ENCODE measurements at places on chromosomes 5 and 9. TPM values are rescaled to one million over a fixed set of nuclear protein-coding genes. Genes with fewer than 3 reads are reported as not detected.
A peak's percentile ranks its signal among the peaks of the same experiment; 100 is the strongest.

The LTC4S gene
- 6.7 TPM for total RNA-seq

The GPR21 gene
- 6.7 TPM for total RNA-seq

The TAF11L11 gene
- total RNA-seq, result not detected

The CFAP90 gene
- 0.59 TPM for total RNA-seq

The PCDHGA9 gene
- 13.8 TPM for total RNA-seq

The PCDHB8 gene
- total RNA-seq, result 0.80 TPM

The PITX1 gene
- 0.15 TPM for total RNA-seq

The HINT2 gene
- 55.7 TPM for total RNA-seq

The CAST gene
- total RNA-seq, result 221 TPM

DNA sequence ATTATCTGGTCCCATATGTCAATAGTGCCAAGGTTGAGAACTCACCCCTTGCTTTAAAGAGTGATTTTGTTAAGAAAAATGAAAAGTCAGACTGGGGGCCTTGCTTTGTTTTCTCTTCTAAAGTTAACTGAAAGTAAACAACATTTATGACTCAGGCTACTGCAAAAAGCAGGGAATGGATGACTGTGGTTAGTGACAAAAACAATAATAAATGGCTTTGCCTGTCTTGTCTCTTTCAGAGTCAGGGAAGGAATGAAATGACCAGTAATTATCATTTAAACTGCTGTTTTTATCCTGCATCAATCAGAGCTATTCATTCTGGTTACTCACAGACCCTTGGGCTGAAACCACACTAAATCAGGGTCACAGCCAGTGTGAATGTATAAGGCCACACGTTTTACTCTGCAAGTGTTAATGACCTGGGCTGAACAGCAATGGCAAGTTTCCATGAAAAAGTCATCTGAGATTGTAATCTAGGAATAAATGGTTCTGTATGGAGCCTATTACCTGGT lies 112.2 kb downstream of the ZNF608 start:
- no peak overlapping the region for H3K27ac ChIP-seq
- no peak overlapping the region for H3K4me3 ChIP-seq
- DNase-seq, result no peak
- no peaks in the 10 kb centered on the region for H3K27me3 ChIP-seq

- H3K4me3 ChIP-seq, result no peak overlapping the region
- no peak overlapping the region for H3K27ac ChIP-seq
- H3K27me3 ChIP-seq, result no peaks in the 10 kb centered on the region
Observed at GRCh38 chr5:127440831-127441230, 76.6 kb upstream of the PRRC1 start.

GRCh38 chr5:73433982-73434342 lies 14.6 kb downstream of the FOXD1 start:
- H3K27ac ChIP-seq, result no peak overlapping the region
- peaks cover 81% of the 10 kb centered on the region for H3K27me3 ChIP-seq
- DNase-seq, result no peak
- H3K4me3 ChIP-seq, result no peak overlapping the region
- H3K36me3 ChIP-seq, result no peaks in the 10 kb centered on the region

- no peak for DNase-seq
- no peaks in the 10 kb centered on the region for H3K27me3 ChIP-seq
- H3K27ac ChIP-seq, result no peak overlapping the region
- H3K36me3 ChIP-seq, result no peaks in the 10 kb centered on the region
- H3K4me1 ChIP-seq, result no peaks in the 10 kb centered on the region
Observed at GRCh38 chr5:157576678-157577077, 1.1 kb upstream of the ADAM19 start.

- H3K27me3 ChIP-seq, result no peaks in the 10 kb centered on the region
- H3K4me1 ChIP-seq, result no peaks in the 10 kb centered on the region
- DNase-seq, result no peak
- no peaks in the 10 kb centered on the region for H3K36me3 ChIP-seq
- no peak overlapping the region for H3K4me3 ChIP-seq
Observed at GRCh38 chr5:164207646-164208045, 702.2 kb downstream of the MAT2B start.

- H3K27me3 ChIP-seq, result no peaks in the 10 kb centered on the region
- H3K36me3 ChIP-seq, result no peaks in the 10 kb centered on the region
- H3K4me1 ChIP-seq, result no peaks in the 10 kb centered on the region
- H3K4me3 ChIP-seq, result no peak overlapping the region
Observed at GRCh38 chr5:150105928-150106615, 19.7 kb upstream of the CSF1R start.

DNA sequence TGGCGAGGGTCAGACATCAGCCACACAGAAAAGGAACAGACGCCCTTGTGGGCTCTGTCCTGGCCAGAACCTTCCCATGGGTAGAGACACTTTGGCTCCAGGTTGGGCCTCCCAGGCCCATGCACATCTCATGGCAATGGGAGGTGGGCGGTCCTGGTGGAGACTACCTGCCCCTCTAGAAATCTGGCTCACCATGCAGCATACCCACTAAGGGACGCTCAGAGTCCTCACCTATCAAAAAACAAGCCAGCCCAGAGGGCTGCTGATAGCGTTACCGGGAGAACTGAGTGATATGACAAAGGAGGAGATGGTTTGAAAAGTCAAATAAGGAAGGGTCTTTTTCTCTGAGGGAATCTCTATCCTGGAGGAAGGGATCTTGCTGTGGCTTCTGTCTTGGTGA lies 62.1 kb downstream of the C5orf15 start:
- no peaks in the 10 kb centered on the region for H3K36me3 ChIP-seq
- H3K27me3 ChIP-seq, result no peaks in the 10 kb centered on the region
- H3K4me3 ChIP-seq, result no peak overlapping the region
- H3K4me1 ChIP-seq, result no peaks in the 10 kb centered on the region
- H3K27ac ChIP-seq, result no peak overlapping the region

DNA sequence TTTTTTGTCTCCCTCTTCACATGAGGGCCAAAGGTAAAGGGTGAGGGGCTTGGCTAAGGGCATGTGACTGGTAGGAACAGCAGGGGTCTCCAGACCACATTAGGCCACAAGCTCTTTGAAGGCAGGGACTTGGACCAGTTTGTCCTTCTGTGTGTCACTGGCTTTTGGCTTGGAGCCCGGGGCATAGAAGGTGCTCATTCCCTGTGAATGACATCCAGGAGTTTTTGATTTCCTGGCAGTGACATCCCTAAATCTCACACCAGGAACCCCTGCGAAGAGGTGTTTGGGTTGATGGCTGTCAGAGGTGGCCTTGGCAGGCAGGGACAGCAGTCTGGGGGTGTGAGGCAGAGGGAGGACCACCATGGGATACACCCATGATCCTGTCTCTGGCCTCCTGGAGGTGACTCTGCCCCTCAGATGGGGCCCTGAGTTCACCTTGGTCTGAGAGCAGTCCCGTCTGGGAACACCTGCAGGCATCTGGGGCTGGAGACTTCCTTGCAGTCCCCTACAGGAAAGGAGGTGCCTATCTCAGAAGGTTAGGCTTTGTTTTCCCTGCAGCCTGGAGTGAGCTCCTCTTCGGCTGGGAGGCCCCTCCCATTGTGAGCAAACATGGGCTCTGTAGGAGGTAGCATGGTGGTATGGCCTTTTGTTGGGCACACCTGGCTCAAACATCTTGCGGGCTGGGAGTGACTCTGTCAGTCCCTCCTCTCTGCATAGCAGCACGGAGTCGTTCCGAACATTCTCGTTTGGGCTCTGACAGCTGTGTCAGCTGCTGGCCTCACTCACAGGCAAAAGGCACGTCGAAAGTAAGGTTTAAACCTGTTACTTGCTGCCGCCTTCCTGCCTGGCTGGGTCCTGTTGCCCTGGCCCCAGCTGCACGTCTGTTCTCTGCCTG lies 38.6 kb upstream of the PITX1 start:
- no peaks in the 10 kb centered on the region for H3K36me3 ChIP-seq
- no peak overlapping the region for H3K27ac ChIP-seq
- no peak overlapping the region for H3K4me3 ChIP-seq

DNA sequence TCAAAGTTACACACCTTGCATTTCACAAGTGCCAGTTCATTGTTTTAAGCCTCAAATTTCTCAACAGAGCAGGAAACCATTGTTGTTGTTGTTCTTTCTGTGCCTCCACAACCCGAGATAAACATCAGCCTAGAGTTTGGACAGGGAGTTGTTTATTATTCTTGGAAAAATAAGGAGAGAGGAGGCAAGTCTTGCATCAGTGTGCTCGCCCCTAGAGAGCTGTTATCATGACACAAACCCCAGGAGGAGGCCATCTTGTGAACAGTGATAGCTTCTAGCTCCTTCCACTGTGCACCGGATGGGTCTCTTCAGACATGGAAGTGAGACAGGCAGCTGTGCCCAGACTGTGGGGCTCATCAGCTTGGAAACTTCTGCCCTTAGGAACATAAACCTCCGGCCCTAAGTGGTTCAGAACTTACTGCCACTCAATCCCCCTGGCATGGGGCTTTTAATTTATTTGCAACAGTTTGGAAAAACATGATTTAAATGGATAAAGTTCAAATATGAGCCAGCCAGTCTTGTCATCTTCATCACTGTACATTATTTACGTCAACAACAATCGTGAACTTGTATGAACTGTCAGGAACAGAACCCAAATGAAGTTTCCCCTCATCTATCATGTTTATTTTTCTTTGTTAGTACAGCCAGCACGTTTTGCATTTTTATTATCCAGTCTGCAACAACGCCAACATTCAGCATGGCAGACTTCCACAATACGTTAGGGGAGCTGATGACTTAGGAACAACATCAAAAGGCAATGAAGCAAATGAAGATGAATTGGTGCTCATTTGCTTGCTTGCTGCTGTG lies 181.7 kb upstream of the S1PR3 start:
- DNase-seq, result no peak
- no peaks in the 10 kb centered on the region for H3K36me3 ChIP-seq
- H3K27ac ChIP-seq, result no peak overlapping the region
- H3K4me1 ChIP-seq, result no peaks in the 10 kb centered on the region

DNA sequence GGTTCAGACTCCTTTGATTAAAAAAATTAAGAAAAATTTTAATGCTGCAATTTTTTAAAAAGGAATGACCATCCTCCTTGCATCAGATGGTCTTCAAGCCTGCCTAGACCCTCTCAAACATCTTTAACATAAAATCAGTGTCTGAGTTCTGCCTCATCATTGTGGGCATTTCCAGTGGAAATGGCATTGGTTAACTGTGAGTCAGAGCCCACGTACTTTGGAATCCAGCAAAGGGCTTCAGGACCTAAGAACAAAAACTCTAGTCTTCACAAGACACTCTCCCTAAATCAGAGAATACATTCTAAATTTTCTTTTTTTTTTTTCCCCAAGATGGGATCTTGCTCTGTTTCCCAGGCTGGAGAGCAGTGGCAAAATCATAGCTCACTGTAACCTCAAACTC lies 9.4 kb upstream of the C5orf15 start:
- no peak for DNase-seq
- H3K36me3 ChIP-seq, result peaks cover 3% of the 10 kb centered on the region
- no peaks in the 10 kb centered on the region for H3K4me1 ChIP-seq
- H3K27me3 ChIP-seq, result no peaks in the 10 kb centered on the region
- H3K4me3 ChIP-seq, result no peak overlapping the region

DNA sequence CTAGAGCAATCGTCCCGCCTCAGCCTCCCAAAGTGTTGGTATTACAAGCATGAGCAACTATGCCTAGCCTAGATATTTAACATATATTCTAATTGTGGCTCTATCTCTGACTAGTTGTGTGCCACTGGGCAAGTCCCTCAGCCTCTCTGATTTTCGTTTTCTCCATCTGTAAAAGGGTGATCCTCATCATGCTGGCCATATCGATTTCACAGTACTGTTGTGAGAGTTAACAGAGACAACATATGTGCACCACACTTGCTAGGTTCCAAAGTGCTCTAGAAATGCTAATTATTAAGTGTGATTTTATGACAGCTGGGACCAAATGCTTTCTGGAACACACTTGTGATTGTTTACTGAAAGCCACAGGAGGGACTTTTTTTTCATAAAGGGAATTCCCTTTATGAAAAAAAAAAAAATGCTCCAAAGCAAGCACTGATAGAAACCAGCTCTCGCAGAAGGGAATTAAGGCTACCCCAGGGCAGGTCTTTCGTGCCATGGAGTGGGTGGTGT lies 78.5 kb upstream of the EPB41L4B start:
- no peak overlapping the region for H3K27ac ChIP-seq
- no peaks in the 10 kb centered on the region for H3K27me3 ChIP-seq
- no peaks in the 10 kb centered on the region for H3K4me1 ChIP-seq
- no peak for DNase-seq
- H3K36me3 ChIP-seq, result no peaks in the 10 kb centered on the region
- H3K4me3 ChIP-seq, result no peak overlapping the region

DNA sequence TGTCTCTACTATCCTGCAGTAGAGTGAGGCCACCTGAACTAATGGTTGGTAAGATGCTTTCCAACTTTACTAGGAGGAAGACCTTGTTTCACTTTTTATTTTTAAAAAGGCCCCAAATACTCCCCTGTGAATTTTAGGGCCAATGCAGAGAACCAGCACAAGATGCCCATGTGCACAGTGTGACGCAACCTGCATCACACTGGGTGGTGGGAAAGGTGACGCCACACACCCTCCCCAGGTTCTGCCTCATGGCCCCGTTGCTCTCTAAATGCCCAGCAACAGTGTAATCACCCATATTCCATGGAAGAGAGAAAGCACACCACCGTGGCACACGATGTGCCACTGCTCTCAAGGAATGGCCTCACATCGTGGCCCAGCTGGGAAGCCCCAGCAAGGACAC lies 6.4 kb downstream of the SURF4 start:
- H3K36me3 ChIP-seq, result no peaks in the 10 kb centered on the region
- H3K27ac ChIP-seq, result peak overlapping the region; percentile 17
- H3K4me1 ChIP-seq, result peaks cover 29% of the 10 kb centered on the region
- no peak for DNase-seq

GRCh38 chr5:43232943-43233833 lies 41.2 kb downstream of the NIM1K start:
- H3K27me3 ChIP-seq, result no peaks in the 10 kb centered on the region
- no peak for DNase-seq
- H3K4me1 ChIP-seq, result no peaks in the 10 kb centered on the region
- H3K36me3 ChIP-seq, result no peaks in the 10 kb centered on the region

GRCh38 chr9:4108754-4109465 lies 191.0 kb downstream of the GLIS3 start:
- DNase-seq, result no peak
- no peak overlapping the region for H3K4me3 ChIP-seq
- no peaks in the 10 kb centered on the region for H3K27me3 ChIP-seq
- H3K27ac ChIP-seq, result no peak overlapping the region
- H3K4me1 ChIP-seq, result no peaks in the 10 kb centered on the region

DNA sequence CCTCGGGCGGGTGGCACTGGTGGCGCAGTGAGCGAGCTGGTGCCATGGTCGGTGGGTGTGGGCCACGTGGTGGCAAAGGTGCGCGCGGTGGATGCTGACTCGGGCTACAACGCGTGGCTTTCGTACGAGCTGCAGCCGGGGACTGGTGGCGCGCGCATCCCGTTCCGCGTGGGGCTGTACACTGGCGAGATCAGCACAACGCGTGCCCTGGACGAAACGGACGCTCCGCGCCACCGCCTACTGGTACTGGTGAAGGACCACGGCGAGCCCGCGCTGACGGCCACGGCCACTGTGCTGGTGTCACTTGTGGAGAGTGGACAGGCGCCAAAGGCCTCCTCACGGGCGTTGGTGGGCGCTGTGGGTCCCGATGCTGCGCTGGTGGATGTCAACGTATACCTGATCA lies 2.0 kb downstream of the PCDHA4 start:
- H3K36me3 ChIP-seq, result no peaks in the 10 kb centered on the region
- H3K27me3 ChIP-seq, result no peaks in the 10 kb centered on the region
- no peak for DNase-seq
- no peak overlapping the region for H3K4me3 ChIP-seq

GRCh38 chr5:38650946-38651345 lies 94.5 kb upstream of the LIFR start:
- no peaks in the 10 kb centered on the region for H3K36me3 ChIP-seq
- DNase-seq, result no peak
- H3K4me3 ChIP-seq, result no peak overlapping the region
- no peaks in the 10 kb centered on the region for H3K27me3 ChIP-seq

Measured in breast epithelium (tissue), 4 donors.